AG09319 (cell line): ENCODE measurements at places on chromosomes 2 and 18.
A peak's percentile ranks its signal among the peaks of the same experiment; 100 is the strongest.

DNA sequence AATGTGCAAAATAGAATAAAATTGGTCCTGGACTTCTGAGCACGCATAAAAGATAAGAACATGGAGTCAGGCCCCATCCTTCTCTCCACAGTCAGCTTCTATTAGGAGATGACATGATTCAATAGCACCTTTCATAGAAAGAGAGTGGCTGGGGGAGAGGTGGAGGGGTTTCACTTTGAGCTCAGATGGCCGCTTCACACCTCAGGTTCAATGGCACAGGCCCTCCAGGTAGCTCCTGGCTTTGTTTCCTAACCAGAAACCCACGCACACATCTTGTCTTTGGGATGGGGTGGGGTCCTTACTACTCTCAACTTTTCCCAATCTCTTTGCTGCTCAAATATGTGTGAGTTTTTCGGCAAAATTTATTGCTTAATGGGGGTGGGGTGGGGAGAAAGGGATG, 332.3 kb downstream of the CLIP4 start:
- no peak for DNase-seq

GRCh38 chr2:198861080-198861479, 596.7 kb downstream of the SATB2 start:
- DNase-seq, result no peak

GRCh38 chr2:115910270-115910669, 1467.8 kb downstream of the DPP10 start:
- no peak for DNase-seq

- DNase-seq, result no peak
Measured at GRCh38 chr18:60663060-60663989, 290.8 kb upstream of the MC4R start.

DNA sequence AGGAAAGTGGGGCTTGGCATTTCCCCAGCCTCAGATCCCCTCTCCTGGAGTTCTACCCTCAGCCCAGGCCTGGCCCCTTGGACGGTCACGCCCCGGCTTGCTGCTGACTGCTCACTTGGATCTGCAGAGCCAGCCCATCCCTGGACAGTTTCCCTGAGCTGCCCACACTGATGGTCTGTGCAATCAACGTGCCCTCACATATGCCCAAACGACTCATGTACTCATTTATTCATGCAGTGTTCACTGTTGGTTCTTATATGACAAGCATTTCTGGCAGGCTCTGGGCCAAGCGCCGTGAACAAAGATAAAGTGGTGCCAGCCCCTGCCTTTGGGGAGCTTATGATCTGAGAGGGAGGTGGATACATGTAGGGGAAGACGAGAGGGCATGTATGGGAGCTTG, 20.3 kb upstream of the GLI2 start:
- no peak for DNase-seq

DNA sequence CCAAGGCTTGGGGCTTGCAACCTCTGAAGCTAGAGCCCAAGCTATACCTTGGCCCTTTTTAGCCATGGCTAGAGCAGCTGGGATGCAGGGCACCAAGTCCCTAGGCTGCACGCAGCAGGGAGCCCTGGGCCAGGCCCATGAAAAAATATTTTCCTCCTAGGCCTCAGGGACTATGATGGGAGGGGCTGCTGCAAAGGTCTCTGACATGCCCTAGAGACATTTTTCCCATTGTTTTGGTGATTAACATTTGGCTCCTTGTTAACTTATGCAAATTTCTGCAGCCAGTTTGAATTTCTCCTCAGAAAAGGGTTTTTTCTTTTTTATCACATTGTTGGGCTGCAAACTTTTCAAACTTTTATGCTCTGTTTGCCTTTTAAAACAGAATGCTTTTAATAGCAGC, 56.9 kb upstream of the LHCGR start:
- no peak for DNase-seq

GRCh38 chr2:153808679-153809078, 63.0 kb upstream of the GALNT13 start:
- no peak for DNase-seq

DNA sequence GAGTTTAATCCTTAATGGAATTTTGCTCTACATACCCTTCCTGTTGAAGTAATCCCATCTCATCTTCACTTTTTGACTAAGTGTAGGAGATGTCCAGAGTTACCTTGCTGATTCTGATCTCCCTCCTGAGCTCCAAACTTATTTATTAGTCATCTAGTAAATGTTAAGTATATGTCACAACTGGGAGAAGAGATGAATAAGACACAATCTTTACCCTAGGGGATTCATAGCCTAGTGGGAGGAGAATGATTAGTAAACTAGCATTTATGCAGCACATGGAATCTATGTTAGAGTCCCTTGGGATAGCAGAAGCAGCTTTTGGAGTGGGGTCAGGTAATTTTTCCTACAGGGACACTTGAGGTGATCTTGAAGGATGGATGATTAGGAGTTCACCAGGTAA, 20.7 kb downstream of the ACVR2A start:
- no peak for DNase-seq

DNA sequence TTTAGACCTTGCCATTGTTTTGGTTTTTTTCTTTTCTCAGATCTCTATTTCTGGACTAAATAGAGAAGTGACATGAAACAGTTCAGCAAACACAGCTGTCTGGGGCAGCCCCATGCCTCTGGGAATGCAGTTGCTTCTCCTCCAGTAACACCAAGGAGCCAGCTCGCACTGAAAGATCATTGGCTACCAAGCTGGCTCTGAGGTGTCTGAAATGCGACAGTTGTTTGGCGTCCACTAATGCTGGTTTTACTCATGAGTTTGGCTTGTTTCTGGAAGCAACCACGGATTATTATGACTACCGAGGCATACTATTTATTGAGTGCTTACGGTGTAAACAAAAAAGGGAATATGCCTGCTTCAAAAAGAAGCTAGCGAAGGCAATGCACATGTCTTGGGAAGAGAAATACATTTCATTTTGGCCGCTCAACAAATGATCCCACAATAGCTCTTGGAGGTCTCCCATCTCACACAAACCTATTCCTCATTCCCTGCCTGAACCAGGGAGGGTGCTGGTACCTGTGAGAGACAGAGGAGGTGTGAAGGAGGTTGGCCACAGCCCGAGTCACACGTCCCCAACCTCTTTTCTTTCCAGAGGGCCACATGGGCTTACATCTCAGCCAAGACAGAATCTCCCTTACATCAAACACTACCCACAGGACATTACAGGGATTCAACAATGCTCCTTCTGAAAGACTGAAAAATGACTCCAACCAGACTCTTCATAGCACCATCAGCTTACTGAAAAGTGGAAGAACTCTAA, 37.5 kb upstream of the NEB start:
- DNase-seq, result peak; percentile 18

DNA sequence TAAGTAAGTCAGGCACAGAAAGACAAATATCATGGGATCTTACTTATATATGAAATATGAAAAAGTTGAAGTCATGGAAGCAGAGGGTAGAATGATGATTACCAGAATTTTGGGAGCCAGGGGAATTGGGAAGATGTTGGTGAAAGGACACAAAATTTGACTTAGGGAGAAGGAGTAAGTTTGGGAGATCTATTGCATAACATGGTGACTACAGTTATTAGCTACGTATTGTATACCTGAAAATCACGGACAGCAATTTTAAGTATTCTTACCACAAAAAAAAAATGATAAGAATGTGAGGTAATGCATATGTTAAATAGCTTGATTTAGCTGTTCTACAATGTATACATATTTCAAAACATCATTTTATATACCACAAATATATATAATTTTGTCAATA, 94.2 kb upstream of the COL5A2 start:
- no peak for DNase-seq

GRCh38 chr2:20042531-20042930, 8.9 kb downstream of the LAPTM4A start:
- no peak for DNase-seq

DNA sequence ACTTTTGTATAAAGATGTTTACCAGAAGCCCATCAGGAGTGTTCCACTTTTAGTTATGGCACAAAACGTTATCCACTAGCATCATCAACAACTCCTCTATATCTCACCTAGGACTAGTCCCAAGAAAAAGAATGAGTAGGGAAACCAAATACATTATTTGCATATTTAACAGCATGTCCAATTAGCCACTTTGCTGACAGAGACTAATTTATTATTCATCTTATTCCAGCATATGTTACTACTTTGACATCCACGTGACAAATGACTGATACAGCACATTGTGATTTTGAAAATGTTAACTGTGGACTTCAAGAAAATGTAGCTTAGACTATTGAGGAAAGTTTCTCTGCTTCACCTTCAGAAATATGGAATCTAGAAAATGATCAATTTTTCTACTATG, 694.0 kb downstream of the NRXN1 start:
- no peak for DNase-seq

GRCh38 chr2:189830510-189830909, 46.3 kb downstream of the PMS1 start:
- no peak for DNase-seq

DNA sequence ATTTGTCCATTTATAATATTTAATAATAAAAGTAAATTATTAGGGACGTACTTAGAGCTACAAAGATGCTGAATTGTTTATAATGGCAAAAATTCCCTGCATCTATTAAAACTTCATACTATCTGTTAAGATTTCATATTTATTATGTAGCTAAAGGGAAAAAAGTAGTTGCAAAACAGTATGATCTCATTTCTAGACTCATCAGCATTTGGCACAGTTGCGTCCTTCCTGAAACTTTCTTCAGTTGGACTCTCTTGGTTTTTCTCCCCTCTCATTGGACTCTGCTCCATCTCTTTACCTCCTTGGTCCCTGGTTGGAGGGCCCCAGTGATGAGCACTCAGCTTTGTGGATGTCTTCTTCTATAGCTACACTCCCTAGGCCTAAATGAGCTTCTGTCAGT, 99.6 kb downstream of the TMEM247 start:
- DNase-seq, result no peak

GRCh38 chr2:200186002-200186401, 120.5 kb upstream of the SPATS2L start:
- no peak for DNase-seq

- DNase-seq, result no peak
Measured at GRCh38 chr2:145140658-145141057, 620.7 kb upstream of the ZEB2 start.

- DNase-seq, result no peak
Measured at GRCh38 chr2:98028931-98029717, 33.4 kb upstream of the TMEM131 start.

DNA sequence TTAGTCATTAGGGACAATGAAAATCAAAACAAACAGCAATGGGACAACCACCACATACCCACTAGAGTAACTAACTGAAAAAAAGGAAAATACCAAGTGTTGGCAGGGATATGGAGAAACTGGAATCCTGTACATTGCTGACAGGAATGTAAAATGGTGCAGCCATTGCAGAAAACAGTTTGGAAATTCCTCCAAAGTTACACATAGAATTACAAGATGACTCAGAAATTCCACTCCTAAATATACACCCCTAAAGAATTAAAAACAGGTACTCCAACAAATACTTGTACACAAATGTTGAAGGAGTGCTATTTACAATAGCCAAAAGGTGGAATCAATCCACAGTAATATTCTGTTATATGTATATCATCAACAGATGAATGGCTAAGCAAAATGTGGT, 110.9 kb downstream of the ROCK1 start:
- DNase-seq, result no peak

GRCh38 chr2:143698352-143698751, 569.1 kb downstream of the ARHGAP15 start:
- DNase-seq, result no peak

DNA sequence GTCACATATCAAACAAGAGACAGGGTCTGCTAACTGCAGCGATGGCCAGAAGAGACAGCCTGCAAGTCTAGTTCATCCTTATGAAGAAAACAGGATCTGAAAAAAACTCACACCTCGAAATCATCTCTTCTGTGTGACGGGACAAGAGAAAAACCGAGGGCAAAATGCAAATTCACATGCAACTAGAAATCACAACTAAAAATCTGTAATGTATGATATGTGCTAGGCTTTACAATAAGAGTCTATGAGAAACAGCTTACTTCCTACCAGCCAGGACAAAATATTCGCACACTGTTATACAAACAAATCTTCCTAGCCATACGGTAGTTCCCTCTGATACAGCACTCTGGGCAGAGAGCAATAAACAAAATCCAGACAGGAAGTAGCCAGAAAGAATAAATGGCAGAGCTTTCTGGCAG, 48.8 kb downstream of the ANKRD44 start:
- no peak for DNase-seq

GRCh38 chr2:84882775-84883550, 2.1 kb upstream of the TRABD2A start:
- DNase-seq, result no peak

DNA sequence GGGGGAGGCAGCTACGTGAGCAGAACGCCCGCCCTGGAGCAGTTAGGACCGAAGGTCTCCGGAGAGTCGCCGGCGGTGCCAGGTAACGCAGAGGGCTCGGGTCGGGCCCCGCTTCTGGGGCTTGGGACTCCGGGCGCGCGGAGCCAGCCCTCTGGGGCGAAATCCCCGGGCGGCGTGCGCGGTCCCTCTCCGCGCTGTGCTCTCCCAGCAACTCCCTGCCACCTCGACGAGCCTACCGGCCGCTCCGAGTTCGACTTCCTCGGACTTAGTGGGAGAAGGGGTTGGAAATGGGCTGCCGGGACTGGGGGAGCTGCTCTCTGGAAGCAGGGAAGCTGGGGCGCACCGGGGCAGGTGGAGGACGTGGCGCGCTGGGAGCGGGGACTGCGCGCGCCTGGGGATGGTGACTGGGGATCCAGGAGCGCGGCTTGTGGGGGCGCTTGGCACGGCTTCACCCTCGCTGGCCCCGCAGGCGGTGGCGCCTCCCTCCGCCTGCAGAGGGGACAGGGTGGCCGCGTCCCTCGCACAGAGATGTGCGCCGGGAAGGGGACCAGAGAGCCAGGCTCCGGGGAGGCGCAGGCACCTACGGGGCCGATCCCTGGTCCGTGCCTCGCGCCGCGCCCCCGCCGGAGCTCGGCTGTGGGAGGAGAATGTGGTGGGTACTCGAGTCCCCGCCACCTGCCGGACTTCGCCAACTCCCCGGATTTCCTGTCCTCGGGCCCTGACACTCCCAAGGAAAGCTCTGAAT, 688 bp downstream of the CDH20 start:
- no peak for DNase-seq

- no peak for DNase-seq
Measured at GRCh38 chr2:68934021-68934420, 18.7 kb downstream of the GKN2 start.

GRCh38 chr2:195543063-195543462, 114.0 kb upstream of the SLC39A10 start:
- no peak for DNase-seq

- no peak for DNase-seq
Measured at GRCh38 chr2:120932881-120933280, 197.2 kb downstream of the GLI2 start.

DNA sequence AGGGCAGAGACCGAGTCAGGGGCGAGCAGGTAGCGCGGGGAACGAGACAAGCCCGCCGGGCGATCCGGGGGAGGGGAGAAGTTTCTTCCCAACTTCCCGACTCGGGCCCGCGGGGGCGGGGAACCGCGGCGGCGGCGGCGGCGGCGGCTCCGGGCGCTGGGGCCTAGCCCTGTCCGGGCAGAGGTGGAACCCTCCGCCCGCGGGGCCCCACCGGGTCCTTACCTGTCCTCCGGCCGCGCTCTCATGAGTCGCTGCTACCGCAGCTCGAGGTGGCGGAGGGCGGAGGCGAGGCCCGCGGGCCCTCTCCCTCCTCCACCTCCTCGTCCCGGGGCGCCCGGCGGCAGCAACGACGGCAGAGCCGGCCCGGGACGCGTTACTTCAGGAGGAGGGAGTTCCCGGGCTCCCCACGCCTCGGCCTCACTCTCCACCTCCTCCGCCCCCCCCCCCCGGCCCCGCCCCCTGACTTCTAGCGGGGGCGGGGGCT, at the start of gene YES1:
YES1 (minus strand) TSS at position 351 of the 484 bp plus-strand sequence. CDS start 55,415 bp downstream, outside the sequence.
- DNase-seq, result peak; percentile 34

GRCh38 chr2:99648178-99648844, 158.5 kb upstream of the REV1 start:
- DNase-seq, result peak; percentile 62
